ENCODE measurements at places on chromosomes 2 and 18.

DNA sequence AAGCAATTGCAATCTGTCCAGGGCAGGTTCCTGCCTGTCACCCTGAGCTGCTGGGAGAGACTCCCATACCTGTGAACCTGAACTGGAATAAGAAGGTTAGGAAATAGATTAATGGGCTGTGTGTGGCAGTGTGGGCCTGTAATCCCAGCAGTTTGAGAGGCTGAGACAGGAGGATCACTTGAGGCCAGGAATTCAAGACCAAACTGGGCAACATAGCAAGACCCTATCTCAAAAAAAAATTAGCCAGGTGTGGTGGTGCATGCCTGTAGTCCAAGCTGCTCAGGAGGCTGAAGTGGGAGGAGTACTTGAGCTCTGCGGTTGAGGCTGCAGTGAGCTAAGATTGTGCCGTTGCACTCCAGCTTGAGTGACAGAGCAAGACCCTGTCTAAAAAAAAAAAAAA lies 127.7 kb upstream of the DSEL start:
- no peak for DNase-seq

- DNase-seq: no peak
These were observed 142.6 kb downstream of the RTN4 start for GRCh38 chr2:54907663-54908062.

DNA sequence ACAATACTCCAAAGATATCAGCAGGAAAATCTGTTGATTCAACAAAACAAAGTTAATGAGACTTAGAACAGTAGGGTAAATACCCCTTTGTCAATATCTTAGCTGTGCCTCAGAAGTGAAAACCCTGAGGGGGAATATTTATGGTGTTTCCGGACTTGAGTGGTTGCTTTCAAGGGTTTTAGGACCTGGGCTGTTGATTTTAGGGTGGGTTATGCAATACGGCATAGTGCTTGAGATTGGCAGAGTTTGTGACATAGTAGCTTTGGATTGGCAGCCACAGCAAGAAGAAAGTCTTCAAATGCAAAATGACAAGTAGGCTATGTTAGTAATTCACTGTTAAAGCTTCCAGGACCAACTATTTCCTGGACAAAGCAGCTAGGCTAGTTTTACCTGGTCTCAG lies 826.3 kb upstream of the CDH2 start:
- peak; percentile 22 for DNase-seq

DNA sequence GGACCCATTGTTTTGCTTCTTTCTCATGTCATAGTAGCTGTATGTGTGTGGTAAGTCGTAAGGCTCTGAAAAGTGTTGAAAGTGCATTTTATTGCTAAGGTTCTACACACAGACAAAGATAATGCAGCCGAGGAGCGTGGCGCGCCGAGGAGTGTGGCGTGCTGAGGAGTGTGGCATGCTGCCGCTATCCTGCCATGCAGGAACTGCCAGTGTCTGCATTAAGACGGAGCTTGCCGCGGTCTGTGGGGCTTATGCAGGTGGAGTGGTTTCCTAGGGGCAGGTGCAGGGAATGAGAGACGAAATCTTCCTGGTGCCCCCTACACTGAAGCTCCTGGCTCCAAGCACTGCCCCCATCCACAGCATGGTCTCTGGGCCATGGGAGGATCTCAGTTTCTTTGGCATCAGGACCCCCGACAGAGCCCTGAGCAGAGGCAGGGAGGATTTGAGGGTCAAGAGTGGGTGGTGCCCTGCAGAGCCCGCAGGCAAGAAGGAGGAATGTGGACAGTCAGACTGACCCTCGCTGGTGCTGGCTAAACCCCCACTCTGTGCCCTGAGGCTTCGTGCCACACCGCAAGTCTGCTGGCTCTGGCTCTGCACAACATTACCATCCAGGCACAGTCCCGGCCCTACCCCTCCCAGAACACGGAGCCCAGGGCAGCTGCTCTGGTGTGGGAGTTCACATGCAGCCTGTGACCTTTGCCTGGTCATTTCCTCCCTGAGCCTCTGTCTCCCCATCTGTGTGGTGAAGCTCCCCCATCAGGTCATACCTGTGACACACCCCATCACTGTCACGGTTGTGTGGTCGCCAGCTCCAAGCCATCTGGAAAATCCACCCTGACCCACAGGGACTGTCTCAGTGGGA lies 3.2 kb downstream of the SNED1 start:
- no peak for DNase-seq

- DNase-seq: no peak
These were observed 1128.4 kb downstream of the TSN start for GRCh38 chr2:122883849-122884248.

GRCh38 chr2:236576953-236577352 lies 7.3 kb downstream of the ACKR3 start:
- peak; percentile 10 for DNase-seq

- DNase-seq: peak; percentile 18
These were observed 13.3 kb upstream of the CYP20A1 start for GRCh38 chr2:203225423-203226039.

DNA sequence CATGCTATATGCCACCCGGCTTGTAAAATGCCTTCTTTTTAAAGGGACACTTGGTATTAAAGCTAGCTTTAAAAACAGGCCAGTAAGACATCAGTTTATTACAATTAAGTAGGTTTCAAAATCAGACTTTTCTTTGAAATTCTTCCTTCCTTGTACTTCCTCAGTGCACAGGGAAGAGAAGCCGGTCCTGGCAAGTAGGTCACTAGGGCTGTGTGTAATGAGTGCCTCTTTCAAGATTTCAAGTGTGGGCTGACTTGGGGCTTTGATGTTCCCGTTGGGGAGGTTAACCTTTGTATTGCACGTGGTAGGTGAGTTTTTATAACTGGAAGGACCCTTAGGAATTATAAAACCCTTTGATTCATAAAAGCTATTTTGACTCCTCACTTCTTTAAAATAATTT lies 566.4 kb upstream of the ID2 start:
- DNase-seq: no peak

- DNase-seq: no peak
These were observed 147.6 kb upstream of the COPS8 start for GRCh38 chr2:236938126-236938525.

GRCh38 chr2:237955640-237956401 lies 11.0 kb upstream of the UBE2F start:
- no peak for DNase-seq

GRCh38 chr18:79516441-79516931 lies 120.8 kb downstream of the NFATC1 start:
- no peak for DNase-seq

- DNase-seq: no peak
These were observed 58.8 kb downstream of the GREB1L start for GRCh38 chr18:21300908-21301200.

All from NCI-H1105 treated with DMSO at 0.1 percent for 48 hours (cell line).